ENCODE measurements at places on chromosomes 13 and 19. TPM values are rescaled to one million over a fixed set of nuclear protein-coding genes. Genes with fewer than 3 reads are reported as not detected.

Gene ZNF585A
- total RNA-seq, result 6.7 TPM

Gene IGFL3
- 0.49 TPM for total RNA-seq

Gene C13orf46
- total RNA-seq, result 1.3 TPM

Gene ZNF566
- 11.4 TPM for total RNA-seq

Gene IL17D
- 0.16 TPM for total RNA-seq

Gene KIR3DL2
- total RNA-seq, result not detected

Gene ADPRHL1
- 2.3 TPM for total RNA-seq

Gene CACTIN
- 30.0 TPM for total RNA-seq

Gene FLT1
- 0.73 TPM for total RNA-seq

Gene PTGER1
- total RNA-seq, result 1.1 TPM

Gene PAF1
- total RNA-seq, result 35.5 TPM

Gene COX7A1
- 13.3 TPM for total RNA-seq

Gene MISP3
- 0.49 TPM for total RNA-seq

Gene CDX2
- not detected for total RNA-seq

Gene KCNN1
- 0.24 TPM for total RNA-seq

Gene SYDE1
- 90.7 TPM for total RNA-seq

Gene ZNF850
- total RNA-seq, result 1.3 TPM

Gene ZNF763
- total RNA-seq, result 0.85 TPM

Gene IFNL1
- total RNA-seq, result not detected

Gene IGFL2
- total RNA-seq, result not detected

Gene OR10H1
- not detected for total RNA-seq

Gene KLK2
- total RNA-seq, result not detected

Gene PRKCG
- total RNA-seq, result 0.12 TPM

Gene IL27RA
- 0.49 TPM for total RNA-seq

Gene SYNGR4
- not detected for total RNA-seq

Gene ZNF83
- 50.4 TPM for total RNA-seq

Gene SPACA4
- total RNA-seq, result not detected

Gene SUGT1
- 32.8 TPM for total RNA-seq

Gene C19orf73
- 0.36 TPM for total RNA-seq

Gene ERICH6B
- not detected for total RNA-seq

Gene SPPL2B
- 29.3 TPM for total RNA-seq

Gene PALM3
- total RNA-seq, result 0.32 TPM

Gene LSM14A
- total RNA-seq, result 66.9 TPM

Gene SBK2
- total RNA-seq, result 0.16 TPM

Gene AP3D1
- total RNA-seq, result 181 TPM

Gene LHFPL6
- 90.5 TPM for total RNA-seq

Gene ZNF253
- total RNA-seq, result 4.4 TPM

Gene ZNF583
- 11.8 TPM for total RNA-seq

Gene ADGRL1
- 5.1 TPM for total RNA-seq

Gene KCNRG
- 3.0 TPM for total RNA-seq

Gene ZNF780B
- total RNA-seq, result 12.0 TPM

Gene ZNF460
- 98.8 TPM for total RNA-seq

Gene FDX2
- 16.0 TPM for total RNA-seq

Gene ZNF90
- 1.1 TPM for total RNA-seq

Gene FAAP24
- total RNA-seq, result 2.9 TPM

Gene GZMM
- not detected for total RNA-seq

Gene MAMSTR
- total RNA-seq, result 1.5 TPM
